ENCODE measurements at places on chromosomes 2 and 18. TPM values are rescaled to one million over a fixed set of nuclear protein-coding genes. Genes with fewer than 3 reads are reported as not detected.

DNA sequence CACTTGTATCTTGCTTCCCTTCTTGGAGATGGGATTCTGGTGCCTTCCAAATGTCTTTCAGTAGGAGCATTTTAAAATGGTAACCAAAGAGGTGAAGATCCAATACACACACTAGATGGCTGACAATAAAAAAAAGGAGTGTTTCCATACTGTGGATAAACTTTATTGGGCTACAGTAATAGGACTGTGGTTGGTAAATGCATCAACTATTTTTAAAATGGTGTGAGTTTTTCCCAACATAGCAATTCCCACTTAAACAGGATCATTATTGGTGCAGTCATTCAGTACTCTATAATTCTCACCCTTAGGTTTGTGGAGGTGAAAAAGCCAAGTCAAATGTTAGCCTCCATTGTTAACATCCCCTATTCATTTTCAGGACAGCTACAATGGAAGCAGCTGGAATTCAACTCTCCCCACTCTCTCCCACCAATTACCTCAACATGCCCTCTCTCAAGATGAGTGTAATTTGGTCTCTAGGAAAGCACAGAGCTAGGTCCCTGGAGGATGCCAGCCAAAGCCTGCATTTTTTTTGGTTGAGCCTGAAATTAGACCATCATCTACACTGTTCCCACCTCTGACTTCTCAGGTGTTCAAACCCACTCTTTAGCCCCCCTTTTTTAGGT is 273.3 kb downstream of the TCF4 start:
- no peaks in the 10 kb centered on the region for H3K36me3 ChIP-seq
- peaks cover 6% of the 10 kb centered on the region for H3K4me1 ChIP-seq
- H3K4me3 ChIP-seq = no peak overlapping the region
- peaks cover 10% of the 10 kb centered on the region for H3K27me3 ChIP-seq

DNA sequence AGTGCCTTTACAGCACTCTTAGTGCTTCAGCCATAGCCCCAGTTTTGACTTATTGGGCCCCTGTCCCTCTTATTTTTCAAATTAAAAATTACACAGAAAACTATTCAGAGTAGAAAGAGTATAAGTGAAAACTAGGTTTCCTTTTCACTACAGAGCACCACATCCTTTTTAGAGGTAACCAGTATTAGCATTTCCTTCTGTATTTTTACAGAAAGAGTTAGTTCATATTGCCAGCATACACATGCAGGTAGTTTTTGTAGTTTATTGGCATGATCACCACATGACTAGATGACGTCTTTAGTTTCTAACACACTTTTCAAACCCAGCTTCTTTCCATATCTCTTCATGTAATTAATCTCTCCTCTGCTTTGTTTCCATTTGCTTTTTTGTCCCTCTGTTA is 66.4 kb downstream of the UBE2E3 start:
- H3K27ac ChIP-seq = no peak overlapping the region
- DNase-seq = no peak
- H3K4me3 ChIP-seq = no peak overlapping the region
- H3K4me1 ChIP-seq = peaks cover 5% of the 10 kb centered on the region
- no peaks in the 10 kb centered on the region for H3K36me3 ChIP-seq

DNA sequence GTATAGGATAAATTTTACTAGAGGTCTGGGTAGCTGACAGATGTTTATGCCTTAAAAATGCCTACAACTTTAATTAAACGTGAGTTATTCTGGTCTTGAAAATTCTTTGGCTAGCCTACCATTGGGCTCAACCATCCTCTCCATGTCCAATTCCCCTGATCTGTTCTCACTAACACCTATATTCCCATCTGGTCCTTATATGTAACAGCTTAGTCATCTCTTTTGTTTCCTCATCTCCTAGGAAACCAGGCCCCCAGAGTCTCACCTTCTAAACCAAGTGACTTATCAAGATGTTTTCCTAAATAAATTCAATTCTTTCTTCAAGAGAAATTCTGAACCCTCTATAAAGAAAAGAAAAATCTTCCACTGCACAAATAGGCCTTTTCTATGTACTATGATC is 148.5 kb downstream of the TTC32 start:
- H3K27me3 ChIP-seq = peaks cover 2% of the 10 kb centered on the region
- no peak for DNase-seq
- H3K27ac ChIP-seq = no peak overlapping the region
- H3K4me3 ChIP-seq = no peak overlapping the region
- H3K4me1 ChIP-seq = no peaks in the 10 kb centered on the region

DNA sequence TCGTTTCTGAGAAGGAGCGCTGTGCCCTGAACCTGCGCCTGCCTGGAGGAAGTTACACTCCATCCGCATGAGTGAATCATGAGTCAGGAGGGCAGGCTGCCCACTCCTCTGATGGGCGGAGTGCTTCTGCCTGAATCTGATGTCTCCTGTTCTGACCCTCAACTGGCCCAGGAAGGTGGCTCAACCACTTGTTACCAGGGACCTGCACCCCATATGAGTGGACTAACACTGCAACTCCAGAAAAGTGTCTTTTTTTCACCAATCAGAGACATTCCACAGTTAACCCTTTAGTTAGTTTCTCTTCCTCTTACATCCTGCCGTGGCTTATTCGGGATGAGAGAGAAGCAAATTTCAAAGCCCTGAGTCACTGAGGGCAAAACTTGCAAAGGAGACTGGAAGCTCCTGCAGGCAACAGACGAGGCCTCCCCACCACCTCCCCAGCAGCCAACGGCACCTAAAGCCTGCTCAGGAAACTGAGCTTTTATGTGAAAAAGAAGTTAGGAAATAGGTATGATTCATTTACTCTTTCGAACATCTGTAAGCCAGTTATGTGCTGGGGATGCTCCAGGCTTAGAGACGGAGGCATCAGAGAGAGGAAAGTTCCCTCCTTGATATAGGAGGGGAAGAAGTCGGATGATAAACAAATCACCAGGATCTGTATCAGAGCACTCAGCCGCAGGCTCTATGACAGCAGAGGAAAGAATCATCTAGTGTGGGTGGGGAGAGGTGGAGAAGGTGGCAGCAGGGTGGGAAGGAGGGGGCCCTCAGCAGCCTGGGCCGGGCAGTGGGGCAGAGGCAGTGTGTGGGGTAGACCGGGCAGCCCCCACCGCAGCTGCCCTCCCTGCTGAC is 30.9 kb downstream of the MBP start:
- H3K36me3 ChIP-seq = peaks cover 59% of the 10 kb centered on the region
- H3K27ac ChIP-seq = peak overlapping the region; percentile 98
- DNase-seq = peak; percentile 79
- peaks cover 94% of the 10 kb centered on the region for H3K4me1 ChIP-seq
- H3K27me3 ChIP-seq = no peaks in the 10 kb centered on the region

DNA sequence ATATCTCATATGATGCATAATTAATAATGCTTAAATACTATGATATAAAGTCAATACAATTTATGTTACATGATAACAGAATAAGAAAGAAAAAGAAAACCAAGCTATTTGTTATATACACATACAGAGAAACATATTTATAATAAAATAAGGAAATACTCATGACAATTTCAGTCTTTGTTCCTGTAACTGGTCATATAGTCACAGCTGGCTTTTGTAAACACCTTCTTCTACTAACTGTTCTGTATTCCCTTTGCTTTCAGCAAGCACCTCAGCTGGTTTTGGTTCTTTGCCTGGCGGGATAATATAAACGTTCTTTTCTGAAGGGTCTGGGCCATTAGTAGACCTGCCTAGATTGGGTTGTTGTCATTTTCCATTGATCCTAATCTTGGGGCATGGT is 158.5 kb downstream of the COPS8 start:
- H3K27me3 ChIP-seq = peaks cover 12% of the 10 kb centered on the region
- no peak for DNase-seq
- H3K27ac ChIP-seq = no peak overlapping the region
- H3K36me3 ChIP-seq = peaks cover 3% of the 10 kb centered on the region

GRCh38 chr18:45569566-45570275 is 45.6 kb upstream of the SLC14A2 start:
- no peak for DNase-seq
- H3K27me3 ChIP-seq = peaks cover 6% of the 10 kb centered on the region
- no peaks in the 10 kb centered on the region for H3K36me3 ChIP-seq
- no peaks in the 10 kb centered on the region for H3K4me1 ChIP-seq
- H3K27ac ChIP-seq = no peak overlapping the region

DNA sequence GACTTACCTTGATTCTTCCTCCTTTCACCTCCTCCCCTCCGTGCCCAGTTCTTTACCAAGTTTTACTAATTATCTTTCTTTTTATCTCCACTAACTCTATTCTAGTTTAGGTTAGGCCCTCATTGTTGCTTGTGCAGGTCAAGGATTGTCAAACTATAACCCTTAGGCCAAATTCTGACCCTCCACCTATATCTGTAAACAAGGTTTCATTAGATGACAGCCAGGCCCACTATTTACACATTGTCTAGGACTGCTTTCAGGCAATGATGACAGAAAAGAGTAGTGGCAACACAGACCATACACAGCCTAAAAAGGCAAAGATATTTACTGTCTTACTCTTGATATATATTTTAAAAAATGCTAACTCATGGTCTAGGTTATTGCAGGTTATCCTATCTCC is 212.0 kb downstream of the RAD51AP2 start:
- no peaks in the 10 kb centered on the region for H3K4me1 ChIP-seq
- H3K4me3 ChIP-seq = no peak overlapping the region
- H3K27me3 ChIP-seq = peaks cover 8% of the 10 kb centered on the region
- no peak for DNase-seq
- H3K27ac ChIP-seq = no peak overlapping the region

DNA sequence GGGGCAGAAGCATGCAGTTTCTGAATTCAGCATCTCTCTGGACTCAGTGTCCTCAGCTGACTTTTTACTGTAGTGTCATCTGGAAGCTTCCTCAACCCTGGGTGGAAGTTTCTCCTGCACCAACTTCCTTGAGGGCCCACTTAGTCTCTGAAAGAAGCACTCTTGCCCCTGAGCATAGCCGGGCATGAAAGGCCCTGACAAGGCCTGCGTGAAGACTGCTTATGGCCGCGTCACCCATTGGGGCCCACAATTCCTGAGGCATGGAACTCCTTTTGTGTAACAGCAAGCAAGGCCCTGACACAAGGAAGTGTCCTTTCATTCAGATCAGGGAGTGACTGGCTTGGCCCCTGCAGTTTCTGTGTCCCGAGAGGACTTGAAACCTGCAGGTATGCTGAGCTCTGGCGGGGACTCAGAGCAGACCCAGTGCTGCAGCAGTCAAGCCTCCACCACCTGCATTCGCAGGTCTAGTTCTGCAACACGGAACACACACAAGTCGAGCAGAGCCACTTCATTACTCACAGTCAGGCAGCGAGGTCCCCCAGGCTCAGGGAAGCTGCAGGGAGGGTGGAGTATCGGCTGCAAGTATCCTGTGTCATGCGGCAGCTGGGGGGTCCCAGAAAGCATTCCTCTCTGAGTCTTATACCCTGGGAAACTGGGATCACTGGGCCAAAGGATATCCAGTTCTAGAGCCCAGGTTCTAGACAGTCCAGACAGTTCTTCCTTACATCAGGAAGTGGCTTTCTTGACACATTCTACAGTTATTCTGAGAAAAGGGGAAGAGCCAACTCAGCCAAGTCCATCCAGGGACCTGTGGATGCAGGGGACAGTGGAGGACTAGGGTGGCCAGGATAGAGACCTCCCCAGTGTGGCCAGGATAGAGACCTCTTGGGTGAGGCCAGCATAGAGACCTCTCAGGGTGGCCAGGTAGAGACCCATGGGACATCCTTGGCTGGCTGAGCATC is 35.6 kb upstream of the PRLH start:
- no peaks in the 10 kb centered on the region for H3K36me3 ChIP-seq
- no peak for DNase-seq
- H3K27me3 ChIP-seq = no peaks in the 10 kb centered on the region
- no peak overlapping the region for H3K27ac ChIP-seq

- H3K27ac ChIP-seq = no peak overlapping the region
- peak; percentile 18 for DNase-seq
- no peaks in the 10 kb centered on the region for H3K27me3 ChIP-seq
- no peak overlapping the region for H3K4me3 ChIP-seq
- H3K36me3 ChIP-seq = no peaks in the 10 kb centered on the region
These were observed 376.3 kb upstream of the UBE2E3 start for GRCh38 chr2:180604077-180604476.

- H3K4me1 ChIP-seq = no peaks in the 10 kb centered on the region
- no peak for DNase-seq
These were observed 204.1 kb upstream of the CYRIA start for GRCh38 chr2:16869711-16870110.

DNA sequence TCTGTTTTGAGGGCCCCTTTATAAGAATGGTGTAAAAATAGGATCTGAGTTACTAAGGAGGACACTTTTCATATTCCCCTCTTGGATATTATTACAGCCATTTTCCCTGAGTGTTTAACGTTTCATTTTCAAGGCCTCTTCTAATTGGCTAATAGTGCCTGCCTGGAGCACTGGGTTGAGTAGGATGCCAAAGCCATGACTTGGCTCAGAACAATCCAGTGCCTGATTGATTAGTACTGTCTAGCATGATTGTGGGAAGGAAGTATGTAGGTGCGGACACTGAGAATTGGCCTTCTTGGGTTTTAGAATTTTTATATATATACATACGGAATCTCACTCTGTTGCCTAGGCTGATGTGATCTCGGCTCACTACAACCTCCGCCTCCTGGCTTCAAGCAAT is 66.1 kb downstream of the NAB1 start:
- no peak overlapping the region for H3K27ac ChIP-seq
- DNase-seq = no peak
- no peaks in the 10 kb centered on the region for H3K36me3 ChIP-seq
- H3K27me3 ChIP-seq = no peaks in the 10 kb centered on the region
- H3K4me1 ChIP-seq = peaks cover 54% of the 10 kb centered on the region

GRCh38 chr2:70995426-70995729 is 705 bp upstream of the TEX261 start:
- peak overlapping the region; percentile 43 for H3K27ac ChIP-seq
- H3K36me3 ChIP-seq = peaks cover 14% of the 10 kb centered on the region
- H3K4me1 ChIP-seq = peaks cover 29% of the 10 kb centered on the region
- peak; percentile 73 for DNase-seq

DNA sequence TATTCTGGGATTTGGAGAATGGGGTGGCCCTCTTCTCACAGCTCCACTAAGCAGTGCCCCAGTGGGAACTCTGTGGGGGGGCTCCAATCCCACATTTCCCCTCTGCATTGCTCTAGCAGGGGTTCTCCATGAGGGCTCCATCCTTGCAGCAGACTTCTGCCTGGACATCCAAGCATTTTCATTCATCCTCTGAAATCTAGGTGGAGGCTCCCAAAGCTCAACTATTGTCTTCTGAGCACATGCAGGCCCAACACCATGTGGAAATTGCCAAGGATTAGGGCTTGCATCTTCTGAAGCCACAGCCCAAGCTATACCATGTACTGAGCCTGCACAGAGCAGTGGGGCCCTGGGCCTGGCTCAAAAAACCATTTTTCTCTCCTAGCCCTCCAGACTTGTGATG is 162.4 kb upstream of the CWC22 start:
- no peak overlapping the region for H3K27ac ChIP-seq
- H3K27me3 ChIP-seq = peaks cover 8% of the 10 kb centered on the region
- DNase-seq = no peak

GRCh38 chr2:169254774-169255173 is 107.6 kb downstream of the LRP2 start:
- no peaks in the 10 kb centered on the region for H3K4me1 ChIP-seq
- no peak for DNase-seq
- no peak overlapping the region for H3K4me3 ChIP-seq
- peaks cover 10% of the 10 kb centered on the region for H3K27me3 ChIP-seq
- no peaks in the 10 kb centered on the region for H3K36me3 ChIP-seq
- no peak overlapping the region for H3K27ac ChIP-seq

Gene VWC2L
- total RNA-seq = not detected

Gene RAB31
- total RNA-seq = 0.48 TPM

Gene L3MBTL4
- total RNA-seq = 0.11 TPM

Gene SRD5A2
- total RNA-seq = not detected

Gene INHBB
- not detected for total RNA-seq

Gene RIT2
- total RNA-seq = not detected

Gene TNFRSF11A
- total RNA-seq = 9.3 TPM

Gene MATN3
- not detected for total RNA-seq

Gene SCN7A
- total RNA-seq = not detected

Gene FOXD4L1
- total RNA-seq = not detected

Gene TRABD2A
- total RNA-seq = 42.2 TPM

Data from activated CD4-positive, alpha-beta T cell treated with anti-CD3 and anti-CD28 coated beads for 36 hours (primary cell).